ENCODE measurements at places on chromosomes 1 and 21.

DNA sequence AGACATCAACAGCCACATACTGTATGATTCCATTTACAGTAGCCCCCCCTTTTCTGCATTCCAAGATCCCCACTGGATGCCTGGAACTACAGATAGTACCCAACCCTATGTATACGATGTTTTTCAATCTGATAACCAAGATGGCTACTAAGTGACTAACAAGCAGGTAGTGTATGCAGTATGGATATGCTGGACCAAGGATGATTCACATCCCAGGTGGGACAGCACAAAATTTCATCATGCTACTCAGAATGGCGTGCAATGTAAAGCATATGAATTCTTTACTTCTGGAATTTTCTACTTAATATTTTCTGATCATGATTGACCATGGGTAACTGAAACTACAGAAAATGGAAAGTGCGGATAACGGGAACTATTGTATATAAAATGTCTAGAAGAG, 30.0 kb upstream of the MRPS6 start:
- no peak for DNase-seq

GRCh38 chr1:203913073-203913521, 51.7 kb downstream of the SNRPE start:
- DNase-seq = no peak

DNA sequence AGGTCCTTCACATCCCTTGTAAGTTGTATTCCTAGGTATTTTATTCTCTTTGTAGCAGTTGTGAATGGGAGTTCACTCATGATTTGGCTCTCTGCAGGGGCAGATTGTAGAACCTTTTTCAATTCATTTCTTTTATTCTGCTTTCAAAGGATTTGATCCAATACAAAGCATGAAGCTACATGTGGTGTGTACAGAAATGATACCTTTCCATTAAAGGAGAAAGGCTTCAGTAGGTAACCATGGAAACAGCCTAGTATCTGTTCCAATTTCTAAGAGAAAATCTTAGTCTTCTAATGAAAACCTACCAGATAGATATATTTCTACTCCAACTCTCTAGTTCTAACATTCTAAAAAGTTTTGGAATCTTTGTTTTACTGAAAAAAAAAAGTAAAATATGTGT, 105.0 kb downstream of the SYT14 start:
- DNase-seq = no peak

DNA sequence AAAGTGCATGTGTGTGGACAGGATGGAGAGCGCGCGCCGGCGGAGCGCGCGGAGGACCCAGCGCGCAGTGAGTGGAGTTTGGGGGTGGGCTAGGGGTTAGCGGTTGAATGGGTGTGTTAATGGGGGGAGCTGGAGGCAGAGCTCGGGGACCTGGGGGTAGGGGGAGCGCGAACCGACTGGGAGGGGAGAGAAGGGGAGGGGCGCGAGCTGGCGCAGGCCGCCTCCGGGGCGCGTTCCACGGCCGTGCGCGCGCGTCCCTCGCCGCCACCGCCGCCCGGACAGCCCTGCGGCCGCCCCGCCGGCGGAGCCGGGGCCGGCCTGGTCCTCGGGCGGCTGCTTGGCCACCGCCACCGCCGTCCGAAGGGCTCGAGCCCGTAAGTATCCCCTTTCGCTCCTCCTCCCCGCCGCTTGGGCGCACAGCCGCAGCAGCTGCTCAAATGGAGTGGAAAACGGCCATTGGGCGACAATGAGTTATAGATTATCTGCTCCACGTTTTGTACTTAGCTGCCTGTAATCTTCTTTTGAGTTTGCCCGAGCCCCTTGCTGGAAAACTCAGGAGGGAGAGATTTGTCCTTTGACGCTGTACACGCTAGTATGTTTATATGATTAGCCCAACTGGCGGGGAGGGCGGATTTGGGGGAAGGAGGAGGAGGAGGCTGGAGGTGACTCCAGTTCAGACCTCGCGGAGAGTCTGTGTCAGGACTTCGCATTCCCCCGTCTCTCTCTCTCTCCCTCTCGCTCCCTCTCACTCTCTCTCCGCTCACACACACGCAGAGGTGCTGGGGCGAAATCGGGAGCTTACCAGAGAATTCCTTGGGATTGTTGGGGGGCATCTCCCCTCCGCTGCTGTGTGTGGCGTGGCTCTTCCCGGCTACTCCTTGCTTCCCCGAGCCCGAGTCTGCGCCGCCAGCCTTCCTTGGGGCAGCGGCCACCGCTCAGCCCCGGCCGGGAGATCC, at the start of gene ADGRL2:
Gene ADGRL2, plus strand, starts transcription at position 240 of the 956 bp plus-strand sequence. CDS start 36,051 bp downstream, outside the sequence.
- peak; percentile 2 for DNase-seq

GRCh38 chr1:23908453-23909341, 4.5 kb downstream of the CNR2 start:
- DNase-seq = peak; percentile 69

DNA sequence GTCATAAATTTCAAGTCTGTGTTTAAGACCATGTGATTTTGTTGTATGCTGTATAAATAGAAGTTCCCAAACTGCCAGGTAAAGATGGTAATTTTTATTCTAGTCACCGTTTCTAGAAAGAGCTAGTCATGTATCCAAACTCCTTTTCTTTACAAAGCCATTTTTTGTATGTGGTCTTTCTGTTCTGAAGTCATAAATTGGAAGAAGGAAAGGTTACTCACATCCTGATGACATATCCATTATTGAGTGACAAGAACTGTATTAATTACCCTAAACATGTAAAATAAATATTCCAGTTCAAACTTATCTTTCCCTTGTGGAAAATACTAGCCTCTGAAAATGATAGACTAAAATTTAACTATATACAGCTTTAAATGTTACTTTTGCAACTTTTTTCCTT, 104.7 kb downstream of the POFUT2 start:
- DNase-seq = no peak

DNA sequence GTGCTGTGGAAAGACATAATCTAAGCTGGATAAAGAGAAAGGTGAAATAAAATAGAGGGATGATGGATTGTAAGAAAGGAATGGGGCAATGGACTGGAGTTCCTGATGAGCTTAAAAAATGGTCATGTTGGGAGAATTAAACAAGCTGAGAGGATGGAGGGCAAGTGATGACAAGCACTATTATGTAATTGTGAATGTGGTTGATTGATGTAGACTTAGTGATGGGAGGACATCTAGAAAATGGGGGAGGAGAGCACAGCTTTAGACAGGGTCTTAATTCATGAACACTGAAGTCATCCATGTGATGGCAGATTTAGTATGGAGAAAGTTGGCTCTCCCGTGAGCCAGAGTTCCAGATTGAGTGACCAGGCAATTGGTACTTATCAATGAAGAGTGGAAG, 29.0 kb downstream of the DNAH14 start:
- DNase-seq = no peak

DNA sequence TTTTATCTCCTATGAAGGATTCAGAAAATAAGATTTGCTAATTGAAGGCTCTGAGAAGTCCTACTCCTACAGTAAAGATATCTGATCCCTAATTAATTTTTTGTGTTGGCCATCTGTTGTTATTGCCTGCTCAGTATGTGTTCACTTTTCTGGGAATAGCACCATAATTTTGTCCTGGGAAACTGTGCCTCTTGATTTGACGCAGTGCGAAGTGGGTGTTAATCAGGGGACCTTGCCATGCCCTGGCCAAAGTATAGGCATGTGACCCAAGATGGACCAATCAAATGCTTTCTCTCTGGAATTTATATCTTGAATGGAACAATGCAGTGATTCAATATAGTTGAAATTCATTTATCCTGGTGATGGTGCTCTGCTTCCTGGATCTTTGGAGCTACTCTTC, 30.4 kb upstream of the GNG12 start:
- DNase-seq = no peak

GRCh38 chr21:46634966-46635323, 529 bp upstream of the PRMT2 start:
- peak; percentile 92 for DNase-seq

DNA sequence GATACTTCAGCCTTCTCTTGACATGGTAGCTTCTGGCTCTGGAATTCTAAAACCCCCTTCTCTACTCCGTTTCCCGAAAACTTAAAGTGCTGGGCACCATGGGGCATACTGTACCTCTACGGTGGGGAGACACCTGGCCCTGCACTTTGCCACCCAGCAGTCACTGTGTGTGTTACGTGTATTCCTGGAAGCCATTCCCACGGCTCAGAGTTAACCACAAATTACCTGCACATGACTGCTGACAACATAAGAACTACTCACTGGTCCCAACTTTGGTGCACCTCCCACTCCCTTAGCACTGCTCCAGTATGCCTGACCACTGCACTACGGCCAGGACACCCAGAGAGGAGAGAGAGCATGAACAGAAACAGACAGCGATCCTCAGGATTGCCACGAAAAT, 29.4 kb upstream of the TMPRSS2 start:
- DNase-seq = no peak

GRCh38 chr1:115432061-115432460, 94.0 kb upstream of the NGF start:
- DNase-seq = no peak

- DNase-seq = no peak
Observed at GRCh38 chr1:15455522-15455921, 1.0 kb upstream of the CELA2A start.

DNA sequence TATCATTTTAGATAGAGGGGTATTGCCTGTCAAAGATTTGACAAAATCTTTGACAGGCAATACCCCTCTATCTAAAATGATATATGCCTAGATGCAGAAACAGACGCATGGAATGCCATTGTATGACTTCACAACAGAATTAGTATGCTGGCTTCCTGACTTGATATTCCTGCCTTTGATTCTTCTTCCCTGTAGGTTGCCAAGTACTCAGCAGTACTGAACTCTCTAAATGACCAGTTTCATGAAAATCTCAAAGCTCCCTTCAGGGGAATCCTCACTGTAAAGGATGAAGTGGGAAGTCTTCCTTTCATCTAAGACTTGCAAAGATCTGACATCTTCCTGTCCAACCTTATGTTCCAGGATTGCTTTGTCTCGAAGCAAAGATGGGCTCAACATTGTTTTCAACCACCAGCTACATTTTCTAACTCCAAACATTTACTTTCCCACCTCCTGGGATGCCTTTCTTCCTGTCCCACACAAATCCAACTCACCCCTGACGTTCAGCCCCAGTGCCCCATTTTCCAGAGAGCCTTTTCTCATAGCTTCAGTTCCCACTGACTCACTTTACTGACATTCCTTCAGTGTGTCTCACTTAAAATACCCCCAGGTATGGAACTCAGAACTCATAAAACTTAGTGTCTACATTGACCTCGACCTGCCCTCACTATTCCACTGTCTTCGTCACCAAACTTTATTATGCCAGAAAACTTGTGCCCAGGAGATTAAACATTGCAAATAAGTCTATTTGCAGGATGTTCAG, 67.3 kb upstream of the KCNJ6 start:
- no peak for DNase-seq

GRCh38 chr1:2504225-2504948, 22.0 kb downstream of the PANK4 start:
- DNase-seq = no peak

DNA sequence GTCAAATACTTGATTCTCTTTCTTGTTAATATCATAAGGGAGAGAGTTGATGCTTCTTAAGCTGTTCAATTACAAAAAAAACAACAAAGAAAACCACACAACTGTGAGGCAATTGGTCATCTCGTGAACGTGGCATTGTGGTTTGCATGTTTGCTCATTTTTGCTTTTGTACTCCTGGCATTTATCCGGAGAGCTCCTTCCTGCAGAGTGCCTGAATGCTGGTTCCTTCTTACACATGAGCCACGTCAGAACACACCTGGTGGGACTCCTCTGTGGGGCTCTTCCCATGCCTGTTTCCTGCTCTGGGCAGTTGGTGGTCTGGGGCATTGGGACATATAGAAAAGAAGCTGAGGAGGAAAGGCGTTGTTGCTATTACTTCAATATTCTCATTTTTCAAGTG, 25.7 kb downstream of the KCNK1 start:
- DNase-seq = no peak

GRCh38 chr1:67604778-67605177, 80.2 kb upstream of the GADD45A start:
- DNase-seq = no peak

- no peak for DNase-seq
Observed at GRCh38 chr1:200400556-200400955, 9.3 kb downstream of the ZNF281 start.

GRCh38 chr1:99018313-99018712, 13.7 kb upstream of the PLPPR5 start:
- DNase-seq = no peak

- DNase-seq = no peak
Observed at GRCh38 chr1:212231372-212231771, 53.8 kb upstream of the PPP2R5A start.

GRCh38 chr1:22089134-22089571, 36.6 kb downstream of the CDC42 start:
- no peak for DNase-seq

Data from suppressor macrophage treated with lipopolysaccharide for 1 hour (primary cell).